Stimulated activated CD8-positive, alpha-beta memory T cell treated with anti-CD3 and anti-CD28 coated beads, Interleukin-12 subunit alpha, Interleukin-12 subunit beta, amount 100 ng/mL, for 1 hour (primary cell): ENCODE measurements at places on chromosomes 3 and 15.

GRCh38 chr3:191721390-191721861 is 260.5 kb downstream of the PYDC2 start:
- DNase-seq, result no peak

- DNase-seq, result no peak
Observed at GRCh38 chr3:8966820-8967348, 3.6 kb upstream of the RAD18 start.

DNA sequence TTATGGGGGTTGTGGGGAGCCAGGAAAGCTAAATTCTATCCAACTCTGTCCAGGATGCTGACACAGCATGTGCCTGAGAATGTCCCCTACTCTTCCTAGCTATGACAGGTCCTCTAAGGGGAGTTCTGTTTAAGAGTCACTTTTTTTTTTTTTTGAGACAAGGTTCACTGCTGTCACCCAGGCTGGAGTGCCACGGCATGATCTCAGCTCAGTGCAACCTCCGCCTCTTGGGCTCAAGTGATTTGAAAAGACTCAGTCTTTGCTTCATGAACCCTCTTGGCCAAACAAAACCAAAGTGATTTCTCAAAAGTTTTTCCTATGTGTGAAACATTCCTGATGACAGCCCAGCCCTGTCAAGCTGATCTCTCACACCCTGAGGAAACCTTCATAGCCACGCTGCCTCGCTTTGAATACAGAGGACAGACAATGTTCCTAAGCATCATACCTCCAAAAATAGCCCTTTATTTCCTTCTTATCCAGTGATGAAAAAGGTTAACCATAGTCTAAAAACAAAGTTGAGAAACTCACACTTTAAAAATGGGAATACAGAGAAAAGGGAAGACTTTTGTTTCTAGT is 105.5 kb upstream of the PROK2 start:
- DNase-seq, result no peak

DNA sequence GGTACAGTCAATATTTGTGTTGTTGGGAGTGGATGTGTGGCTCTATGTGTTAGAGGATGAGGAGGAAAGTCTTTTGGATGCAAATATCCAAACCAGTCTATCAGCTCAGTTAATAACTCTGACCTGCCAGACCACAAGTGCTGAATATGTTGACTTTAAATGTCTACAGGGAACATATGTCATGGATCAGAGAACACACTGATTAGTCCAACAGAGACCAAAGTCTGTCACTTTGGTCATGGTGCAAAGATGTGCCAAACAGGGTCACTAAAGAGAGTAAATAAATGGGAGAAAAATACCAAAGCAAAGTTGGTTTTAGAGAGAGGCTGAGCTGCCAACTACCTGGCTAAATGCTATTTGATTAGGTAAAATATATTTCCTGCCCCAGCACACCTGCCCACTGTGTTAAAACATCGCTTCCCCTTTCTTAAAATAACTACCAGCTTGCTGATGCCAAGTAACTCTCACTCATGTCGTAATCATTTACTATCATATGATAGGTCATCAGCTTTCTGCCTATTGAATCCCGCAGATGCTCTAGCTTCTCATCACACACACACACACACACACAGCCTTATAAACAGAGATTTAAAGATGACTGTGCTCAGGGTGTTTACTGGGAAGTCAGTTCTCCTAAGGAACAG is 173.3 kb downstream of the PDZRN3 start:
- no peak for DNase-seq

DNA sequence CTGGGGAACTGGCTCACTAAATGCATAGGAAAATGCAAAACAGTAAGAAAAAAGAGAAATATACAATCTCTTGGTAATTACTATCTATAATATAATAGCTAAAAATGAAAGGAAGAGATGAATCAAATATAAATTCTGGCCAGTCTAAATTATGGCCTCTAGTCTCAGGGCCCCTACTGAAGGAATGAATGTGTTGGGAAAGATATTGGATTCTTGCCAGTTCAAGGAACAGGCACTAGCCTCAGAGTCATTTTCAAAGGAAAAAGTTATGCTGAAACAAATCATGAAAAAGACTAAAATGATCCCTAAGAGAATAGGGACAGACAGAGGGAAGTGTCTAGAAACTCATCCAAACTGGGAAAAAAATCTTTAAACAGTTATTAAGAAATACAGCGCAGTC is 62.4 kb downstream of the C3orf80 start:
- no peak for DNase-seq

DNA sequence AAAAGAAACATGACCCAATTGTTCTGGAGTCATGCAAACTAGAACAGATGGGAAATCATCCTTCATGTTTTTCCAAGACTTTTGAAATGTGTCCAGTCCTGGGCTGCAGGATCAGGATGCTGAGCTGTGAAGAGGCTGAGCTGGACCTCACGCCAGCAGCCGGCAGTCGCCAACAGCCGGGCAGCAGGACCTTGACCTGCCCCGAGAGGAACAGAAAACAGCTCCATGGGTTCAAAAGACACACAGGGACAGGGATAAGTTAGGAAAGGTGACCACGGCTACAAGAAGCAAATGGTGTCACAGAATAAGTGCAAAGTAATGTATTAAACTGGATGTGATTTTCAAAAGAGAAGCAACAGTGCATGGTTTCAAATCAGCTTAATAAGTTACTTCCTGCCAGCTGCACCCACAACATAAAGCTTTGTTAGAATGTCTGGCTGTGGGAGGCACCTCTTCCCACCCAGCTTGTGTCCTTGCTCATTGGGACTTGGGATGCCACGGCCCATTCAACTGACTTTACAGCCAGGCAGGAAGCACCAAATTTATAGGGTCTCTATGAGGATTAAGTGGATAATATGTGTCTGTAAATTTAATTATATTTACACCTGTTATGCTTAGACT is 266.4 kb downstream of the GABRG3 start:
- DNase-seq, result no peak

DNA sequence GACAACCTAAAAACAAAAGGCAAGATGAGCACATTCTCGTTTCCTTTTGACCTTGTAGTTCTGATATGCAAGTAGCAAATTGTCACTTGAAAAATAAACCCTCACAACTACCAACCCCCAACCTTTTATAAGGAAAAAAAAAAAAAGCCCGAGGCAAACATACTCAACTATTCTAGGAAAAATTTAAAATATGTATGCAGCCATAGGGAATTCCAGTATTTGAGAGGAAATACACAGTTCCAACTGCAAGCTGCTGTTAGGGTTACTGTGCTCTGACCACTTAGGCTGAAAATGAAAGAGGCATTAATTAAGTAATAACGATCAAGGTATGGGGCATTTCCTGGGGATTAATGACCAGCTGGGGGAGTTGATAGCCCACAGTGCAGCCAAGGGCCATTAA is 281.9 kb upstream of the DPH6 start:
- no peak for DNase-seq

DNA sequence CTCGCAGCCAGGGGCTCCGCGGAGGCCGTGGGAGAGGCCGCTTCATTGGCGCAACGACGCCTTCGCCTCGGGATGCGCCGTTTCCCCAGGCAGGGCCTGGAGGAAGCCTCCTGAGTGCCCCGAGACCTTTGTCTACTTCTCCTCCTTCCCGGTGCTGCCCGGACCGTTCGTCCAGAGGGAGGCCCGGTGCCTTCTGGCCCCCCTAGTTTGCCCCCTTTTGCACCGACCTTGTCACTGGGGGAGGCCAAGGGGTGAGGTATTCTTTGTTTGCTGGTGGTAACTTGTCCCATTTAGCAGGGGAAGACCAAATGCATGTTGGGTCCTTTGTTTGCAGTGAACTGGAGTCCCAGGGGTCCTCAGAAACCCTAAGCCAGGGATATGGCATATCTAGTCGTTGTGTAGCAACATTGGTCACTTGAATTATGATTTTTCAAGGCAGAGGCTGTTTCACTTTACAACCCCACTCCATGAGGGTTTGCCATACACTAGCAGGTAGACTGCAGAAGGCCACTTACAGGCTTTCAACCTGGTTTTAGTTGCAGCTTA is 615 bp downstream of the DHX30 start:
- no peak for DNase-seq

DNA sequence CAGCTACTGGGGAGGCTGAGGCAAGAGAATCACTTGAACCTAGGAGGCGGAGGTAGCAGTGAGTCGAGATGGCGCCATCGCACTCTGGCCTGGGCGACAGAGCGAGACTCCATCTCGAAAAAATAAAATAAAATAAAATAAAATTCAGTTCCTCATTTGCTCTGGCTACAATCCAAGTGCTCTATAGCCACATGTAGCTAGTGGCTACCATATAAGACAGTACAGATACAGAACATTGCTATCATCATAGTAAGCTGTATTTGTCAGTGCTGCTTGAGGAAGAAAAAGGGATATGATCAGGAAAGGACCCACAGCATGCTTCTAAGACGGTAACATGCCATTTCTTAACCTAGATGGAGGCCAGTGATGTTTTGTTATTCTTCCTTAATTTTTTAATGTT is 88.7 kb upstream of the CDAN1 start:
- DNase-seq, result no peak

DNA sequence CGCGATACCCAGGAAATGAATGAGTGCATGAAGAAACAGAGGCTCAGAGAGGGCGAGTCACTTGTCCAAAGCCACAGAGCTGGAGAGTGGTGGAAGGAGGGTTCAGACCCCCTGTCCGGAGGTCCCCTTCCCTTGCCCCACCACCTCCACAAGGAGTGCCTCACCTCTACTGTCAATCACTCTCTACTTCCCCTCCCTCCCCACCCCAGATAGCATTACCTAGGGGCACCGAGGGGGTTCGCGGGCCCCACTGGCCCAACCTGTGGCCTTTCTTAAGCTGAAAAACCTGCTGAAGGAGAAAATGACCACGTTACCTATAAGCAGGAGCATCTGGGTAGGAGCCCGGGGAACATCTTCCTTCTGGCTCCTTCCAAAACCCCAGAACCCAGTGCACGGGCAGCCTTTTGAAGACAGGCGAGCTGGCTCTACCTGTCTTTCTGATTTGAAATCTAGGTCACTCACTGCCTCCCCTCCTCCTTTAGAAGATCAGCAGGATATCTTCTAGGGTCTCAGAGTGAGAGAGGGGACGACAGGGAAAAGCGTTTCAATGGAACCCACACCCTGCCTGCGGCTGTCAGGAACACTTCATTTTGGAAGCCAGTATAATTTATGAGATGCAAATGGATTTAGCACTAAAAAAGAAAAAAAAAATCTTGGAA is 89.9 kb upstream of the MEF2A start:
- no peak for DNase-seq

DNA sequence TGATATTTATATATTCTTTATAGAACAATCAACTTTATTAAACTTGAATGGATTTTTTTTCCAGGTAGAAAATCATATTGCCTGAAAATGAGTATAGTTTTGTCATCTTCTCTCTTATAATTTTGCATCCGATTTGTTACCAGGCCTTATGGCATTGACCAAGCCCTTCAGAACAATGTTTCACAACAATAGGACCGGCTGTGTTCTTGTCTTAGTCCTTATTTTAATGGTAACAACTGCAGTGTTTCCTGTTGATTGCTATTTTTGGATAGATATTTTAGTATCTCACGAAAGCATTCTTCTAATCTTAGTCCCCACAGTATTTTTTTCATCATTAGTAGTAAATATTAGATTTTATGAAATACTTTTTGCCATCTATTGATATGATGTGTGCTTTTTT is 88.1 kb upstream of the ANKRD34C start:
- no peak for DNase-seq

GRCh38 chr3:36147934-36148558 is 232.3 kb upstream of the STAC start:
- no peak for DNase-seq

GRCh38 chr3:31227131-31227562 is 305.6 kb upstream of the STT3B start:
- no peak for DNase-seq

GRCh38 chr15:69145694-69146492 is 14.5 kb upstream of the GLCE start:
- no peak for DNase-seq

GRCh38 chr3:112776836-112777235 is 69.8 kb downstream of the CD200R1L start:
- DNase-seq, result no peak

DNA sequence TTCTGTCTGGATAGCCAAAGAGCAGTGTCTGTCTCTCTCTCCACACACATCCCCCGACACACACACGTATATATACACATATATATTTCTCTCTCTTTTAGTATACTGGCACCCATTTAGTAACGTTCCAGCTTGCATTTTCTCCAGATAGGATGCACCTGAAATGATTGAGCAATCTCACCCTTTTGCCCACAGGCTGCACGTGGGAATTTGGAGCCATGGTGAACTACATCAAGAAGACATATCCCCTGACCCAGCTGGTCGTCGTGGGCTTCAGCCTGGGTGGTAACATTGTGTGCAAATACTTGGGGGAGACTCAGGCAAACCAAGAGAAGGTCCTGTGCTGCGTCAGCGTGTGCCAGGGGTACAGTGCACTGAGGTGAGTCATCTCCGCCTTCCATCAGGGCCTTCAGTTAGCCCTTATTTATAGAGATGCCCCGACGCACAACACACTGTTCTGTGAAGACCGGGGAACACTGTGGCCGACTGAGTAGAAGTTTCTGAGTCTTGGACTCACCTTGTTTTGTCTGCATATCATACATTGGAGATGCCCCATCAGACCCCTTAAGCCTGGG is 45.7 kb downstream of the RLBP1 start:
- no peak for DNase-seq

- DNase-seq, result no peak
Observed at GRCh38 chr3:133474251-133474801, 74.5 kb downstream of the BFSP2 start.

DNA sequence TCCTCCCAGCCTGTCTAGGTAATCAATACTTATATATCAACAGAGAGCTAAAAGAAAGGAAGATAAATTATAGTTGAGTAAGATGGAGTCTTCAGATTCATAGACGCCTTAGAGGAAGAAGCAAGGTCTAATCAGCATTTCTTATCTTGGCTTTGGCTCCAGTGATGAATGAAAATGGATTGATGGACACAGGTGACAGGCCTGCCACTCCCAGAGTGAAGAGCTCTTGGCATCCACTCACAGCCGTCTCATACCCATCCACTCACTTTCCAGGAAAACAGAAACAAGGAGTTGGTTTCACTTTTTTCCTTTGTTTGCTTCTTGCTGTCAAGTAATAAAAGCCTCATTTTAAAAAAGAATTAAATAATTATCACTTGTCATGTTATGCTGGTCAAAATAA is 168.2 kb downstream of the MFSD1 start:
- DNase-seq, result no peak

DNA sequence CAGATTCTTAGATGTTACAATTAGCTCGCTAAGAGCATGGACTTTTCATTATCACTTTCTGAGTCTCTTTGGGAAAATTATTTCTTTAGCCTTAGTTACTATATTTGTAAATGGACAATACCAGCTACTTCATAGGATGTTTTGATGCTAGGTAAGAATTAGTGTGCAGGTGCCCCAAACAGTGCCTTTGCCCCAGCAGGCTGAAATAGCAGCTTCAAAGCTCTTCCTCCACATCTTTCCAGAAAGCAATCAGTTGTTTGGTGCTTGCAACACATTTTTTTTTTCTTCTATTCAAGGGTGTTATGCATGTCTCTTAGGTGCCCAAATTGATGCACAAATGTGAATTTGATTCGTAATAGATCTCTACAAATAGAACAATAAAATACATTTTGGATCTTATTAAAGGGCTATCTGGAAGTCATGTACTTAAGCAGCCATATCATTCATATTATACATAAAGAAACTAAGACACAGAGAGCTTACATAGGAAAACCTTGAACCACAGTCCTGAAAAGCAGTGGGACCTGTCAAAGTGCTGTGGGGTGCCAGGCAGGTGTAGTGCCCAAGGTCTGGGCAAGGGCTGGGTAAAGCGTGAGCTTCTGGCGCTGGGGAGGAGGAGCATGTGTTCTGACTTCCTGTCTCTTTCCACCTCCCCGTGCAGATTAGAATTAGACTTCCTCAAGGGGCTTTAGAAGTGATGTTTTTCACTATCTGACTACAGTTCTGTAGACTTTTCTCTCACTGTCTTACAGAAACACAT is 62.9 kb downstream of the FNDC3B start:
- DNase-seq, result no peak
